Hematopoietic multipotent progenitor cell treated with erythropoietin and hydrocortisone succinate and interleukin-3 and kit ligand, for 8 days (in vitro differentiated cells): ENCODE measurements at places on chromosomes 12 and 14.

GRCh38 chr12:75892731-75893408, 138.7 kb downstream of the PHLDA1 start:
- DNase-seq = peak; percentile 82

DNA sequence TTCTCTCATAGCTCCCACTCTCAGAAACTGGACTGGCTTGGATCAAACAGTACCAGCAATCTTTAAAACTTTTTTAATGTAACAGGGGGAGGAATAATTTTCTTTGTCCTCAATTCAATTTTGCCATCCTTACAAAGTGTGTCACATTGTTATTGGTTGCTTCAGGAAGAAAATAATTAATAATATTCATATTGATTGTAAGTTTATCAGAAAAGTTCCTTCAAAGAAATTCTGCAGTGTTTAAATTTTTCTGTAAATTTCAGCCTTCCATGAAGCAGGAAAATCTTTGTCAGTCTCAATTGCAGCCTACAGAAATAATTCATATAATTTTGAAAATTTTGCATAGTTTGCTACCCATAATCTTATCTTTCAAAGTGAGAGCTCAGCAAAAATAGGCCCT, 1119.1 kb upstream of the ATXN7L3B start:
- no peak for DNase-seq

- DNase-seq = no peak
These were observed 219.4 kb downstream of the CNTN1 start for GRCh38 chr12:40911676-40912075.

DNA sequence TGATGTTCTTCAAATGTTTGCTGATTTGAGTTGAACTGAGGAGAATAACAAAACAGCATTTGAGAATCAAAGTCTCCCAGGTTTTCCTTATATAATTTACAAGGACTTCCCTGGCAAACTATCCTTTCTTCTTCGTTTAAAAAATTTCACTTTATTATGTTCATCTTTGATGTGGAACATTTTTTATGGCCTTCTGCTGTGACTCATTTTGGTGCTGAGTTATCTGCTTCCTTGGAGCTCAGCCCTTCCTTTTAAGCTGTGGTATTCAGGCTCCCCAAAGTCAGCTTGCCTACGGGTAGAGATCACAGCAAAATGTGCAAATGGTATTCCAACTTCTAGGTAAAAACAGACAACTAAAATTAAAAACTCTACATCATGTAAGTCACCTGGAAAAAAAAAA, 1.4 kb upstream of the ANO4 start:
- no peak for DNase-seq

GRCh38 chr12:25884920-25885234, 73.6 kb upstream of the RASSF8 start:
- no peak for DNase-seq

DNA sequence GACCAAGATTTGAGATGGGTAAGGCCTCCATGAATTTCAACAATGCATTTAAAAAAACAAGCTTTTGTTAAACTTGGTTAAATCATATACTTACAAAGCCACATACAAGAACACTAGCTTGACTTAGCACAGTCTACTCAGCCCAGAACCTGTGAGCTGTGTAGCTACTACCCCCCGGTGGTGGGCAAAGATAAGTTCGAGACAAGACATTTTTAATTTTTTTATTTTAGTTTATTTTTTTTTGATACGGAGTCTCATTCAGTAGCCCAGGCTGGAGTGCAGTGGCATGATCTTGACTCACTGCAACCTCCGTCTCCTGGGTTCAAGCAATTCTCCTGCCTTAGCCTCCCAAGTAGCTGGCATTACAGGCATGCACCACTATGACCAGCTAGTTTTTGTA, 3.7 kb upstream of the NECAP1 start:
- DNase-seq = peak; percentile 66

DNA sequence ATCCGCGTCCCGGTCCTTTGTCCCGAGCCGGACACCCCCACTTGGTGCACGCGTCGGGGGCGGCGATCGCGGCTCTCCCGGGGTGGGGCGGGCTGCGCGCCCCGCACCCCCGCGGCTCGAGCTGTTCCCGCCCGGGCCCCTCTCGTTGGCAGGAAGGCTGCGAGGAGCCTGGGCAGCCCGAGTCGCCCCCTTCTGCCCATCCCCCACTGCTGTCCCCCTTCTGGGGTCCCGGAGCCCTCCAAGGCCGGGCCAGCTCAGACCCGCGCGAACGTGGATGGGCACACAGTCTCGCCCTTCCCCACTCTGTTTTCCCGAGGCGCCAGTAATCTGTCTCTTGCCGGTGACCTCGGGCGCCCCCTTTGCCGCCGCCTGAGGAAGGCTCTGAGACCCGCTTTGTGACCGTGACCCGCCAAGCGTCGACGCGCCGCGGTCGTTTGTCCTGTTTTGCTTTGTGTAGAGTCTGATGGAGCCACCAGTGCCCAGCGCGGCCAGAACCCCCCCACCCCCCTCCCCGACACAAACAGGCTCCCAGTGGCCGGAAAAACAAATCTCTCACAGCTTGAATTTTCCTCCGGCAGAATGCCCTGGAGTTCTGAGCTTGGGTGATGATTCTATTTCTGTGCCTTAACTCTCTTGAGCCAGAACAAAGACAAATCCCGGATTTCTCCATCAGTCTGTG, 610 bp downstream of the C14orf132 start:
- DNase-seq = no peak

GRCh38 chr12:76085520-76085868, 1.0 kb upstream of the NAP1L1 start:
- DNase-seq = peak; percentile 60

DNA sequence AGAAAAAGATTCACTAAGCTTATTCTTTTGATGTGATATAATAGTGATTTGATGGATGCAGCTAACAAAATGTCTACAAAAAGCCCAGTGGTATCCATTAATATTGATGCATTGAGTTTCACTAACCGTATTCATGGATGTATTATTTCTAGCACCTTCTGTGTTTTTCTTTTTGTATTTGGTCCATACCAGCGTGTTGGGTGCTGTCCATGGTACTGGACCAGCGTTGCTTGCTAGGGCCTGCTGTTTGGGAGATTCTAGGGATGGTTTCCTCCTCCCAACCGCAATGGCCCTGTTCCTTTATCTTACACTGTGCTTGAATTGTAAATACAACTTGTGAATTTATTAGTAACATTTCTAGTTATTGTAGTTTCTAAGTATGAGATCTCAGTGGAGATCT, 31.7 kb downstream of the ANO4 start:
- peak; percentile 31 for DNase-seq

GRCh38 chr14:50064993-50065392, 51.4 kb downstream of the VCPKMT start:
- DNase-seq = peak; percentile 65

- no peak for DNase-seq
These were observed 458 bp upstream of the HOXC4 start for GRCh38 chr12:54053003-54053750.

- no peak for DNase-seq
These were observed 71.6 kb upstream of the MDGA2 start for GRCh38 chr14:47746986-47747385.

DNA sequence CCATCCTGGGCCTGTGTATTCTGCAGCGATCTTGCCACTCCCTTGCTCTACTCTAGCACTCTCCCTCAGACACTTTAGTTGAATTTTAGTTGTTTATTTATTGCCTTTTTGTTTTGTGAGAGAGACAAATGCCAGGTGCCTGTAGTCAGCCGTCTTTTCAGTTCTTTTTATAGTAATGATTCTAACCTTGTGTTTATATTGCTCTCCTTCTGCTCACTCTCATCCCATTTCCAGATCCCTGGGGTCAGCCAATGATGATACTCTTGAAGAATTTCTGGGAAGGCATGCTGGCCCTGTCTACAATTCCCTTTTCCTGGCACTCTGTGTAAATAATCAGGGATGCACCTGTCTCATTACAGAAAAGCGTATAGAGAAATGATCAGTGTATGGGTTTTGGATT, 334.1 kb upstream of the MIS18BP1 start:
- DNase-seq = no peak

DNA sequence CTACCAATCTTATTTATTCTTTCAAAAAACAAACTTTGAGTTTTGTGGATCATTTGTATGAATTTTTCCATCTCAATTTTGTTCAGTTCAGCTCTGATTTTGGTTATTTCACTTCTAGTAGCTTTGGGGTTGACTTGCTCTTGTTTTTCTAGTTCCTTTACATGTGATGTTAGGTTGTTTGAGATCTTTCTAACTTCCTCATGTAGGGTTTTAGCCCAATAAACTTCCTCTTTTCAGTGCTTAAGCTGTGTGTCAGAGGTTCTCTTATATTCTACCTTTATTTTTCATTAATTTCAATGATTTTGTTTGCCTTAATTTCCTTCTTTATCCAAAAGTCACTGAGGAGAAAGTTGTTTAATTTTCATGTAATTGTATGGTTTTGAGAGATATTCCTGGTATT, 860.4 kb upstream of the FBXO33 start:
- no peak for DNase-seq

- no peak for DNase-seq
These were observed 40.1 kb downstream of the ANO2 start for GRCh38 chr12:5904969-5905368.

DNA sequence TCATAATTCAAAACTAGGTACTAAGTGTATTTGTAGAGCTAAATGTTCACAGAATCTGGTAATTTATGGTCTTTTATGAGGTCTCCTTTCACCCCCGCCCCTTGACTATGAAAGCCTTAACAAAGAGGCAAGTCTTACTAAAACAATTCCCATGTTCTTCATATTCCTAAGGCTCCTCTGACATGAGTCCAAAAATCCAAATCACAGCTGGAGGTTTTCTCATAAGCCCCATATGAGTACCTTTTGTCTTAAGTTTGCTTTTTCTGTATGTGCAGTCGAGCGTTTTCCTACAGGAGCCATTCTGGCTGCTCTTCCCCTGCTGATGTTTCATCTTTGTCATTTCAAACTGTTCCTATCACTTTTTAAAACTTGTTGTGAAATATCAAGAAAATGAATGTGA, 55.2 kb downstream of the SIX1 start:
- no peak for DNase-seq

DNA sequence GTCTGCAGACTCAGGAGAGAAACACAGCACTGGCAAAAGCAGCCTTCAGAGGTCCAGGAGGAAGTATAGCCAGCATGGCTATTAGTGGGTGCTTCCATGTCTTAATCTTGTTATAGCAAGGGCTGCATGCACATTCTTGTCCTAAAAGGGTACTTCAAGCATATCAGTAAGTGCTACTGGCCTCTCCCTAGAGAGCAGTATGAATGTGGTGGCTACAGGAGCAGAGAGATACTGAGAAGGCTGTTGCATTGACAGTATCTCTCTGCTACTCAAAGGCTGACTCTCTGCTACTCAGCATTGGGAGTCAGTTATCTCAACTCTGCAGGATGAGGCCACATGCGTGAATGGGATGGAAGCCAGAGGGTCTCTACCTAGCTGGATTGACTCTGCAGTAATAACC, 2.0 kb downstream of the GARIN6 start:
- no peak for DNase-seq

- DNase-seq = no peak
These were observed 28.6 kb downstream of the FGFR1OP2 start for GRCh38 chr12:26966842-26967241.

DNA sequence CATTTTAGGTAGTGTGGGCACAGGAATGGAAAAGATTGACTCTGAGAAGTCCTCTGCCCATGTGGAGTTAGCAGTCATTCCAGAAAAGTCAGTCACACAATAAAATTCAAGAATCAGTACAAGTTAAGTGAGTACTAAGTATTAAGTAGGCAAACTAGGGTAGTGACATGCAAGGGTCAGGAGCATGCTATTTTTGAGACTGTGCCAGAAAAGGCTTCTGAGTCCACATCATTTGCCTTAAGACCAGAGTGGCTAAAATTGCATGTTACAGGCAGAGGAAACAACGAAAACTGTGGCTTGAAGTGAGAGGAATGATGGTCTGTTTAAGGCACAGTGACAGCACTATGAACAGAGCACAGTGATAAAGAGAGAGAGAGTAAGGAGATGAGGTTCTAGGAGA, 108.9 kb downstream of the SLC6A15 start:
- no peak for DNase-seq

- no peak for DNase-seq
These were observed 10.5 kb upstream of the OR10P1 start for GRCh38 chr12:55626154-55626553.

GRCh38 chr12:51630256-51630880, 39.3 kb downstream of the SCN8A start:
- DNase-seq = no peak

DNA sequence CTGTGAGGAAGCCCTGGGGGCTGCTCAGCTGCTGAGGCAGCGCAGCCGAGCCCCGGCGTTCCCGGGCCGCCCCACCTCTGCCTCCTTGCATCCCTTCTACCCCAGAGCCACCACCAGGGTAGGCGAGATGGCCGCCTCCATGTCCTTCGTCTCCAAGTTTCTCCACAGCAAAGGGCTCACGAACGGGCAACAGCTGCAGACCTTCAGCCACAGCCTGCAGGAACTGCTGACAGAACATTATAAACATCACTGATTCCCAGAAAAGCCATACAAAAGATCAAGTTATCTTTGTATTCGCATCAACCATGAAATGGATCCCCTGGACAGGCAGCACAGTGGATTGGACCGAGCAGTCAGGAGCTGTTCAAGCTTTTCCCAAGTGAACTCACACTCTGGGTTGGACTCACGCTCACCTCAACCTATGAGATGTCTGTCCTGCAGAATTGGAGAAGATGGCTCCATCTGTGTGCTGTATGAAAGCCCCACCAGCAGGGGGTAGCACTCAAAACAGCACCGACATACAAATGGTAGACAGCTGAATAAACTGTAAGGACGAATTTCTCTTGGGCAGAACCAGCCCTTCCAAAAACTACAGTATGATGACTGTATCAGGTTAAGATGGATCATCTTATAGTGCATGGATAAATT, 19.4 kb upstream of the A2M start:
- DNase-seq = peak; percentile 6

DNA sequence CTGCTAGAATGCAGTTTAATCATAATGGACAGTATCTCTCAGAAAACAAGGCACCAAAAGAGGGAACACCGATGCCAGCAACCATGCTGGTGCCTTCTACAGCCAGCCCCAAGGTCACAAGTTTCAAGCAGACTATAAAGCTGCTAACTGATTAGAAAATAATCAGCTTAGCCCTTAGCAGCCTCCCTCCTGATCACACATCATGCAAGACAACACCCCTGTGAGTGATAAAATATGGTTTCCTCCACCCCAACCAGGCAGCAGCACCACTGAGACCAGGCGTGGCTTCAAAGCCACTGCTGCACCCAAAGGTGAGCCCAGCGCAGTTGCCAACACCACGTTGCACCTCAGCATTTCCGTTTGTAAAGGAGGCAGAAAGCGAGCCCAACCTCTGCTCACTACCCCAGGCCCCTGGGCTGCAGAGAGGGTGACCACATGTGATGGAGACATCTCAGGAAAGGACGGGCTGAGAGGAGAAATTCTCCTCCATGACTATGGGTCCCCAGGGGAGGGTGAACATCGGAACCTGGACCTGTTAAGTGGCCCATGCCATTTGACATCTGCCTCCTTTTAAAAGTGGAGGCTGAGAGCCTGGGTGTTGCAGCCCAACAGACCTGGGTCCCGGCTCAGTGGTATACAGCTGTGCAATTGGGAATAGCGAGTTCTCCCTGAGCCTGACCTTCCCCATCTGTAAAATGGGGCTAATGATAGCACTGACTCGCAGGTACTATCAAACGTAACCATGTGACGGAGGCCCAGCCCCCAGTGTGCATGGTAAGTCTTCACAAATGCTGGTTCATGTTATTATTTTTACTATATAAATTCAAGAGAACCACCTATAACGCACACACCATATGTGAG, 11.5 kb downstream of the ZFP36L1 start:
- peak; percentile 95 for DNase-seq

GRCh38 chr12:6563448-6564050, 4.5 kb downstream of the NOP2 start:
- peak; percentile 73 for DNase-seq

GRCh38 chr14:103149351-103150237, 26.3 kb downstream of the TNFAIP2 start:
- DNase-seq = no peak
